ENCODE measurements at places on chromosomes 7 and 10.

- no peak for DNase-seq
Measured at GRCh38 chr10:10256860-10257259, 760.8 kb upstream of the CELF2 start.

- peak; percentile 66 for DNase-seq
Measured at GRCh38 chr7:134420424-134421125, 38.3 kb downstream of the AKR1B1 start.

DNA sequence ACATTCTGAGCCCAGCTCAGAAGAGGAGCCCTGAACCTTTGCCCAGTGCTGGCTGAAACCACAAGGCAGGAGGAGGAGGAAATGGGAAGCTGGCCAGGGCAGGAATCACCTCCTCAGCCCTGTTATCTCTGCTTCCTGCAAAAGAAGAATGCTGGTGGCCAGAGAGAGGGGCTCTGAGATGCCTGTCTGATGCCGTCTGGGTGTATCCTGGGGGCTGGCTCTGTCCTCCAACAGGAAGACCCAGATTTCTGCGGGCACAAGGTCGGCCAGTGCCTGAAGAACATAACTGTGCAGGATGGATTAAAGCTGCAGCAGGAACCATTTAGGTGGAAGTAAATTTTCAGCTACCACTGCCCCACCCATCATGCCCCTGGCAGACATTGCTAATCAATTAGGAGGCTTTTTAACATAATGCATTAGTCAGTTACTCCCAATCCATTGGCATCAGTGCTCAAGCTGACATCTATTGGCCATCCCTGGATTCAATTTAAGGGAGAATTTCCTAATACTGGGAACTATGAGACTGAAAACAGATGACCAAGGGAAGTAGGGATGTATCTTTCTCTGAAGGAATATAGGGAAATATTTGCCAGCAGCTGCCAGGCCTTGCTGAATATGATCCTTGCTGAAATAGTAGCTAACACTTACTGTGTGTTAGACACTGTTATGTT lies 67.7 kb downstream of the COL13A1 start:
- DNase-seq, result no peak

DNA sequence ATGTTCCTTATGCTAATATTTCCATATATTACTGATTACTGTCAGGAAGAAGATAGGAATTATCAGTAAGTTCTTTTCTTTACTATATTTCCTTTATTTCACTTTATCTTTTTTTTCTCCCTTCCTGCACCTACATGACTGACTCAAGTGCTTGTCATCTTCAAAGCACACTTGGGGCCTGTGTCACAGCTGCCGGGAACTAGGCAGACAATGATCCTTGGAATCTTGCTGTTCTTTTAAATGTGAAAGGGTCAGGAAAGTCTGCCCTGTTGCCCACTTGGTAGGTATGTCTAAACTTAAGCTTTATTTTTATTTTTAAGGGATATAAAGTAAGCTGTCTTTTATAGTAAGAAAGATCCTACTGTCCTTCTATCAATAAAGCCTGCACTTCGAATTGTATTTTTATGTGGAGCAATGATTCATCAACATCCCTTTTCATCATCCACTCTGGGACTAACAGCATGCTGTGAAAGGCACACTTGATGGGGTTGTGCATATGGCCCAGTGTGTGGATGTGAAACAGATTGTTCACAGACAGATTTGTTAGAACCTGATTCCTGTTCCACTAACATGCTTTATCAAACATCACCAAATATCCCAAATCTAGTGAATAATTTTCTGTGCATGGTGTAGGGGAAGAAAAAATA lies 556.9 kb downstream of the DNAJB9 start:
- DNase-seq, result no peak

- peak; percentile 86 for DNase-seq
Measured at GRCh38 chr7:3300651-3301448, at the start of gene SDK1. TSS of gene SDK1 (plus strand) at chr7:3301252. CDS start at chr7:3301587, 335 bp downstream.

DNA sequence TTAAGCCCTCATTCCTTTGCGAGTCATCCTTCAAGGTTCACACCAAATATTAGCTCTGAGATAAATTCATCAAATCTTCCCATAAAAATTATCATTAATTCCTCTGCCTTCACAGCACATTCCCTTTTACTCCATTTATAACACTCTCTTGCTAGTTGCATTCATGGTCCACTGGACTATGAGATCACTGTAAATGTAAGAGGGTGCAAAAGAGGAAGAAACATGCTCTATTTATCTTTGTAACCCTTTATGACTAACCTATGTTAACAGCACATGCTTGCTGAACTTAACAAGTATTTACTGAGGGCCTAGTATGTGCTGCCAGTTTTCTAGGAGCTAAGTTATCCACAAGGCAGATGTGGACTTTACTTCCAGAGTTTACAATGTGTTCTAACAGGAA lies 86.7 kb upstream of the TMEM168 start:
- no peak for DNase-seq

- DNase-seq, result no peak
Measured at GRCh38 chr10:7933262-7933661, 115.0 kb downstream of the TAF3 start.

- no peak for DNase-seq
Measured at GRCh38 chr7:34091321-34091917, 186.1 kb downstream of the BMPER start.

GRCh38 chr7:128035712-128036111 lies 4.5 kb upstream of the LRRC4 start:
- peak; percentile 59 for DNase-seq

GRCh38 chr10:34707656-34708055 lies 107.4 kb downstream of the PARD3 start:
- DNase-seq, result no peak

DNA sequence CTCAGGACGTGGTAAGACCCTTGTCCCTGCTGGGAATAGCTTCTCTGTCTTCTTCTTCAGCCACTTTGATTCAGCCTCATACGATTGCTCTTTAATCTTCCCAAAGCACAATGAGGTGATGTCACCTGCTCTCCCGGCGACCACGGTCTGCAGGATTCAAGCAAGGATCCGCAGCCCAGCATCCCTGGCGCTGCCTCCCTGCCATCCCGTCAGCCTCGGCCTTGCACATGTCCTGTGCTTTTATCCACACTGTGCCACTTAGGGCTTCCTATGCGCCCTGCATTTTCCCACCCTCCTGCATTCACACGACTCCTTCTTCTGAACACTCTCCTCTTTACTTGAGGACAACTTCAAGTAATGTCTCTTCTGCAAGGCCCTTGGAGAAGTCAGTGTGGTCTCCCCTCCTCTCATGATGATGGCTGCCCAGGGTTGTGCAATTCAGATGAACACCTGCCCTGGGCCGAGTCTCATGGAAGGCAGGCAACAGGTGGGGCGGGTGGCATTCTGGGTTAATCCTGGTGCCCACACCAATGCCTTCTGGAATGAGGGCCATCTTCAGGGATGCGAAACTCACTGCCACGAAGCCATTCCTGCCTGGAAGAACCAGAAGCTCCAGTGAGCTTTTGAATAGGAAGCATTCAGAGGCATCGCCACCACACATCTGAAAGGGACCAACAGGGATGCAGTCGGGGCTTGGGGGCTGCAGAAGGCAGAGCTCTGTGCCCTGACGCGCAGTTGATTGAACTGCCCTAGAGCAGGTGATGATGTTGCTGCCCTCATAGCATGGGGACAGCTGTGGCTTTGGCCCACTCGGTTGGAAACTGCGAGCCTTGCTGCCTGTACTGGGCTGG lies 287.5 kb downstream of the GLRX3 start:
- no peak for DNase-seq

DNA sequence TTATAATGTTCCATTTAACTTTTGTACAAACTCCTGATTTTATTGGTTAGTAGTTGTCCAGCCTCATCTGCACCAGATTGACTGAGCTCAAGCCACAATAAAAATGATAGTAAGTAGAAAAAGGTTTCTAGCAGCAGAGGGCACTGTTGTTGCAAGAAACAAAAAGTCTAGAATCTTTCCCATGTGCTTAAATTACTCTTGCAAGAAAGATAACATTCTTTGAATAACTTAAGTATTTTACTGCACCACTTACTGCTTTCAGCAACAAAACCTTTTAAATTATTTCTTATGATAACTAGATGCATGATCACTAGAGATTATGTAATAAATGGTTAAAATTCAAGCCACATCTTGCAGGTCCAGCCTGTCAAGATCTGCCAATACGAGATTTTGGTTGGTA lies 27.0 kb downstream of the LMOD2 start:
- peak; percentile 42 for DNase-seq
